Activated CD4-positive, alpha-beta T cell treated with anti-CD3 and anti-CD28 coated beads, Interleukin-2, amount 10 ng/mL, durations not matched to agents 24 days and 14 days (primary cell): ENCODE measurements at places on chromosomes 6 and 20.

GRCh38 chr20:33655164-33655563 lies 7.0 kb upstream of the C20orf144 start:
- H3K4me1 ChIP-seq = peaks cover 14% of the 10 kb centered on the region
- no peak overlapping the region for H3K4me3 ChIP-seq
- DNase-seq = no peak
- H3K36me3 ChIP-seq = no peaks in the 10 kb centered on the region

- no peaks in the 10 kb centered on the region for H3K27me3 ChIP-seq
- H3K27ac ChIP-seq = no peak overlapping the region
- DNase-seq = no peak
- H3K4me1 ChIP-seq = no peaks in the 10 kb centered on the region
- no peak overlapping the region for H3K4me3 ChIP-seq
Measured at GRCh38 chr6:77678048-77678447, 25.2 kb downstream of the MEI4 start.

DNA sequence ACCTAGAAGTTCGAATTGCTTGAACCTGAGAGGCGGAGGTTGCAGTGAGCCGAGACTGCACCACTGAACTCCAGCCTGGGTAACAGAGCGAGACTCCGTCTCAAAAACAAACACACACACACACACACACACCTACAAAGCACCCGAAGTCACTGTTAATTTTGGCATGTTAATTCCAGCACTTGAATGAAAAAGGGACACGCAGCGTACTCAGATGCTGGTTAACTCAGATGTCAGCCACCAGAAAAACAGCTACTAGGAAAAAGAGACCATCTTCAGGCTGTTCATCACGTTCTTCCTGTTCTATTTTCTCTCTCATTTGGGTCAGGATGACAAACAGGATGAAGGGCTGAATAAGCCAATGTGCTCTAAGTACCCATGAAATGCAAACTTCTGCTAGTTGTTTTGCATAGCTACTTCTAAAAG lies 46.9 kb downstream of the BLOC1S5 start:
- H3K4me3 ChIP-seq = peak overlapping the region; percentile 92
- H3K36me3 ChIP-seq = peaks cover 17% of the 10 kb centered on the region
- peak; percentile 76 for DNase-seq
- peak overlapping the region; percentile 94 for H3K27ac ChIP-seq
- peaks cover 10% of the 10 kb centered on the region for H3K4me1 ChIP-seq

GRCh38 chr20:50850721-50851286 lies 55.9 kb downstream of the BCAS4 start:
- no peak overlapping the region for H3K27ac ChIP-seq
- H3K4me3 ChIP-seq = no peak overlapping the region
- H3K27me3 ChIP-seq = no peaks in the 10 kb centered on the region
- no peak for DNase-seq

DNA sequence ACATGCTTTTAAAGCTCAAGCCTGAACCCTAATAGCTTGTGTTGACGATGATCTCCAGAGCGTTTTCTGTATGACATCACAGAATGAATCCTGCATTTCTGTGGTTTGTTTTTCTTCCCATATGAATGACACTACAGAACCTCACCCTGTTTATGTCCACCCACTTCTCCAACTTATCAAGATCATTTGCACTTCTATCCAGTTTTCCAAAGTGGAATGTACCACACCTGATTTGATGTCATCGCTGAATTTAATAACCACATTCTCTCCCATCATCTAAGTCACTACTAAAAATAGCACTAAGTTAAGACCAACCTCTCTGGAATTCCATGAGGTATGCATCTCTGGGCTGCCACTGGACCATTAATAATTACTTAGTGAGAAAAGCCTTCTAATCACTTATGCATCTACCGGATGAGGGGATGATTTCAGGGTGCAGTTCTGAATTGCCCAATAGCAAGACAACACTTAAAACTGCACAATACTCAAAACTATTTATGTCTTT lies 33.3 kb upstream of the CITED2 start:
- no peak overlapping the region for H3K4me3 ChIP-seq
- no peaks in the 10 kb centered on the region for H3K36me3 ChIP-seq
- H3K4me1 ChIP-seq = no peaks in the 10 kb centered on the region
- H3K27me3 ChIP-seq = no peaks in the 10 kb centered on the region

GRCh38 chr20:31652917-31653396 lies 15.2 kb downstream of the COX4I2 start:
- no peak overlapping the region for H3K4me3 ChIP-seq
- H3K36me3 ChIP-seq = peaks cover 2% of the 10 kb centered on the region
- H3K4me1 ChIP-seq = no peaks in the 10 kb centered on the region
- no peak overlapping the region for H3K27ac ChIP-seq

DNA sequence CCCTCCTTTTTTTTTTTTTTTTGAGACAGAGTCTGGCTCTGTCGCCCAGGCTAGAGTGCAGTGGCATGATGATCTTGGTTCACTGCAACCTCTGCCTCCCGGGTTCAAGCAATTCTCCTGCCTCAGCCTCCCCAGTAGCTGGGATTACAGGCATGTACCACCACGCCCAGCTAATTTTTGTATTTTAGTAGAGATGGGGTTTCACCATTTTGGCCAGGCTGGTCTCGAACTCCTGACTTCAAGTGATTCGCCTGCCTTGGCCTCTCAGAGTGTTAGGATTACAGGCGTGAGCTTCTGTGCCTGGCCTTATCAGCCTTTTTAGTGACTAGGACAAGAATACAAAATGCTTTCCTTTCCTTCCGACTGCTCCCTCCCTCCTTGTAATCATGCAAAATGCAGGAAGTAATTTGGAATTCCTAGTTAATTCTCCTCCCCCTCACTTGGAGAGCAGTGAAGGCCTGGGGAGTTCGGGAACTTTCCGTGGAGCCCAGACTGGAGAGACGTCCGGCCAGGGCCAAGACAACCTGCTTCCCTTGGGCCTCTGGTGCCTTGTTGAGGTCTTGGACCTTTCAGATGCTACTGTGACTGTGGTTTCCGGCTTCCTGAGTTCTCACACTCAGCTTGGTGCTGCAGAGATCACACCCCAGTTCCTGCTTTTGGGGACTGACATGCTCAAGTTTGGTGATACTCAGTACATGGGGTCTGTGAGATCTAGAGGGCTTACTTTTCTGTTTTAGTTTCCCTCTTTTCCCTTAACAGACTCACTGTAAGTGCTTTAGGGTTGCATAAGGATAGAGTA lies 3.9 kb upstream of the PHF20 start:
- no peaks in the 10 kb centered on the region for H3K27me3 ChIP-seq
- peak; percentile 91 for DNase-seq
- H3K4me3 ChIP-seq = peak overlapping the region; percentile 90
- H3K27ac ChIP-seq = peak overlapping the region; percentile 99

- no peaks in the 10 kb centered on the region for H3K27me3 ChIP-seq
- no peak overlapping the region for H3K4me3 ChIP-seq
- no peaks in the 10 kb centered on the region for H3K36me3 ChIP-seq
- no peak overlapping the region for H3K27ac ChIP-seq
- H3K4me1 ChIP-seq = no peaks in the 10 kb centered on the region
Measured at GRCh38 chr6:168015009-168015408, 17.5 kb downstream of the KIF25 start.

- H3K4me1 ChIP-seq = peaks cover 9% of the 10 kb centered on the region
- peaks cover 1% of the 10 kb centered on the region for H3K36me3 ChIP-seq
- DNase-seq = peak; percentile 69
- peak overlapping the region; percentile 55 for H3K4me3 ChIP-seq
- peaks cover 19% of the 10 kb centered on the region for H3K27me3 ChIP-seq
- no peak overlapping the region for H3K27ac ChIP-seq
Measured at GRCh38 chr6:78910591-78911171, 43.3 kb downstream of the IRAK1BP1 start.

DNA sequence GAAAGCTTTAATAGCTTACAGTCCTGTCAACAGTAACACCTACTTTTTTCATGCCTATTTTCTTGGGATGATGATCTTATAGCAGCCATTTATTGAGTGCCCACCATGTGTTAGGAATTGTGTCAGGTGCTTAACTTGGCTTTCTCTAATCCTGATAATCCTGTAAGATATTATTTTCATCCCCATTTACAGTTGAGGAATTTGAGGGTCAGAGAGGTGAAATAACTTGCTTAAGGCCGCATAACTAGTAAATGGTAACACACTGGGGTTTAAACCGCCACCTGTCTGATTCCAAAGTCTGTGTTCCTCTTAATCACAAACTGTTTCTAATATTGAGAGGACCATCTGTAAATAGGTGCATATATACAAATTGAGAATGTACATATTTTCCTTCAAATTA lies 55.5 kb downstream of the NCOA3 start:
- H3K27me3 ChIP-seq = no peaks in the 10 kb centered on the region
- H3K4me3 ChIP-seq = no peak overlapping the region
- no peak overlapping the region for H3K27ac ChIP-seq

- DNase-seq = peak; percentile 85
- H3K27me3 ChIP-seq = no peaks in the 10 kb centered on the region
- H3K27ac ChIP-seq = peak overlapping the region; percentile 49
- H3K4me1 ChIP-seq = peaks cover 19% of the 10 kb centered on the region
- peak overlapping the region; percentile 81 for H3K4me3 ChIP-seq
Measured at GRCh38 chr20:63736893-63737694, 630 bp downstream of the LIME1 start.

- no peaks in the 10 kb centered on the region for H3K36me3 ChIP-seq
- no peak for DNase-seq
- peaks cover 8% of the 10 kb centered on the region for H3K27me3 ChIP-seq
- H3K4me1 ChIP-seq = no peaks in the 10 kb centered on the region
- H3K4me3 ChIP-seq = no peak overlapping the region
- no peak overlapping the region for H3K27ac ChIP-seq
Measured at GRCh38 chr20:46237227-46237626, 71.1 kb downstream of the CDH22 start.

DNA sequence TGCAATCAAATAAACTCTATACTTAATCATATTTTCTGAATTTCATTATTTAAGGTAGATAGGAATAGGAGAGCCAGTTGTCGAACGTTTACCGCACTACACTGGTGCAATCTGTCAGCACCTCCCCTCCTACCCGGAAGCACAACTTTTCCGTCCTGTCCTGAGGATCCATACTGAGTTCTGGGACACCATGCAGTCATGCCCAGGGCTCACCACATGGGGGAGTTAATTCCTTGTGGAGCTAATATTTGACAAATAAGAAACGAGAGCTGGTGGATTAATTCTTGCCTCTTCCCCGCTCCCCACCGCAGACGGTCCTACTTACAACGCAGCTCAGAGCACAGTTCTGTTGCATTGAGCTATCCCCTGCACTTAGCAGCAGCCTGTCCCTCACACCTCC lies 107.7 kb upstream of the RALGAPA2 start:
- no peak overlapping the region for H3K4me3 ChIP-seq
- H3K27ac ChIP-seq = no peak overlapping the region
- H3K4me1 ChIP-seq = peaks cover 2% of the 10 kb centered on the region

GRCh38 chr20:17497821-17498580 lies 33.2 kb downstream of the BFSP1 start:
- peaks cover 5% of the 10 kb centered on the region for H3K4me1 ChIP-seq
- H3K4me3 ChIP-seq = no peak overlapping the region
- DNase-seq = no peak
- H3K27ac ChIP-seq = no peak overlapping the region
- H3K36me3 ChIP-seq = no peaks in the 10 kb centered on the region

DNA sequence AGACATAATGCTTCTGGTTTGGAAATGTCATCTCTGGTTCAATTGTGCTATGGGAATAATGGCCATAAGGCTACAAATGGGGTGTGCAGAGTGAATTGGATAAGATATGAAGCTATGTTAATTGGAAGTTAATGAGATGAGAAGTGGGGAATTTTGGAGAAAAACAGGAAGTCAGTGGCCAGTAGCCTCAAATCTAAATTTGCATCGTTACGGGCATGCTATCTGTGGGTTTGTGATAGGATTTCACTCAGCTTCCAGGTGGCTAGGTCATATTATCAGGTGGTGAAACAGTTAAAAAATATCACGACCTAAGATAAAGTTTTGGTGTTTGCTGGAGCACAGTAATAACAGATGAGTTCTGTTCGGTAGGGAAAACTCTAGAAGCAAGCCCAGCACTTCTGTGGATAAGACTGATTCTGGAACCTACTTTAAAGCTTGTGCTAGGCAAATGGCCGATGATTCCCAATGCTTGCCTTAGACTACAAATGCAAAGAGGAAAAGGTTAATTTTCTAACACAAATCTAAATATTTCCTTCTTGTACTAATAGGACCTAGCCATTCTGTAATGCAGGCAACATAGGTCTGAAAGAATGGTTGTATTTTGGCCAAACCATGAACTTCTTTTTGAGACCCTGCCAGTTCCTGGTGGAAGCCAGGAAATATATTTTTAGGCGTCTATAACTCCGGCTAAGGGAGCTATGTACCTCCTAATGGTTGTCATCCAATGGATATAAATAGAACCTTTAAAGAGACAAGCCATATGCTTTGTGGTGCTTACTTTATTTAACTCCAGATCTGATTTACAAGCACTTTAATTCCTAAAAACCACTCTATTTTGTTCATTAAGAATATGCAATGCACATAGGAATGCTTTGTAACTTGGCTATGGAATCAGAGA lies 111.0 kb downstream of the PLCB1 start:
- no peak overlapping the region for H3K4me3 ChIP-seq
- peaks cover 2% of the 10 kb centered on the region for H3K4me1 ChIP-seq
- H3K27ac ChIP-seq = no peak overlapping the region
- H3K36me3 ChIP-seq = no peaks in the 10 kb centered on the region

DNA sequence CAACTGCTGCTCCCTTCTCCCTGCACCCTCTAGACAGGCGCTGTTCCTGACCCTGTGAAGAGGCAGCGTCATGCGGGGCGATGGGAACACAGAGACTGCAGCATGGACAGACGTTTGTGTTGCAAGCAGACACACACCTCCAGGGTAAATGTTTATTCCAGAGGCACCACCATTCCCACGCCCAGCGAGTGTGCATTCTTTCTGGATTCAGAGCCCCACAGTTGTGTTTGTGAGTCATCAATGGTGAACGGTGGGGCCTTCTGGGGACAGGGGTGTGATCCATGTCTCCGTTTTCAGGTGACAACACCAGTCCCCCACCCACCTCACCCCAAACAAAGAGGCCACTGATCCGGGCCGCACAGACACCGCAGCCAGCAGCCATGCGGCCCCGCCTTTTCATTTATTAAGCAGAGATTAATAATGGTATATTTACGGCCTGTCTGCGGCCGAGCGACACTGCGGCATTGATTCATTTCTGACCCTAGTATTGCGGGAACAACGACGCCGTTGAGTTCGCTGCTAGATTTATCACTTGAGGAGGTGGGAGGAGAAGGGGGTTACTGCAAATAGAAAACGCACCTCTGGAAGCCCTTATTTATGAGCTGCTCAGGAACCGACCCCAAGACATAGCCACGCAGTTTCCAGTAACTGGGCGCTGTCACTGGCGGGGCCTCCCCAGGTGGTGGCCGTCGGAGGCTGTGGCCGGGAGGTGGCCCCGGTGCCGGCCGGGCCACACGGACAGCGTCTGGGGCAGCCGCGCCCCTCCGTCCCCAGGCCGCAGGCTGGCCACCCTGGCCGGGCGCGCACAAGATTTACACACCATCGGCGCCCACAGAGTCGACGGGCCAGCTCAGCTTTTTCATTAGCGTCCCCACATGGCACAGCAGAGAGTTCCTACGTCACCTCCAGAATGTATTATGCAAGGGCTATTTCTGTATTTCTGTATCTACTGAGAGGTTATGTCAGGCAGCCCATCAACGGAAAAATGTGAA lies 367.6 kb downstream of the THBS2 start:
- peaks cover 7% of the 10 kb centered on the region for H3K27me3 ChIP-seq
- no peaks in the 10 kb centered on the region for H3K36me3 ChIP-seq
- H3K4me3 ChIP-seq = no peak overlapping the region
- H3K4me1 ChIP-seq = peaks cover 9% of the 10 kb centered on the region
